Large intestine (tissue), 12 donors: ENCODE measurements at places on chromosomes 7 and 10. TPM values are rescaled to one million over a fixed set of nuclear protein-coding genes. Genes with fewer than 3 reads are reported as not detected.

GRCh38 chr7:148700661-148701064 lies 2.0 kb downstream of the CUL1 start:
- DNase-seq, result no peak
- no peaks in the 10 kb centered on the region for H3K27me3 ChIP-seq
- H3K4me3 ChIP-seq, result peak overlapping the region; percentile 87
- H3K4me1 ChIP-seq, result peaks cover 5% of the 10 kb centered on the region

- H3K4me1 ChIP-seq, result no peaks in the 10 kb centered on the region
- no peaks in the 10 kb centered on the region for H3K36me3 ChIP-seq
- H3K27ac ChIP-seq, result no peak overlapping the region
- H3K27me3 ChIP-seq, result peaks cover 60% of the 10 kb centered on the region
- no peak overlapping the region for H3K4me3 ChIP-seq
- peak; percentile 41 for DNase-seq
Measured at GRCh38 chr10:99551158-99551557, 18.4 kb downstream of the NKX2-3 start.

DNA sequence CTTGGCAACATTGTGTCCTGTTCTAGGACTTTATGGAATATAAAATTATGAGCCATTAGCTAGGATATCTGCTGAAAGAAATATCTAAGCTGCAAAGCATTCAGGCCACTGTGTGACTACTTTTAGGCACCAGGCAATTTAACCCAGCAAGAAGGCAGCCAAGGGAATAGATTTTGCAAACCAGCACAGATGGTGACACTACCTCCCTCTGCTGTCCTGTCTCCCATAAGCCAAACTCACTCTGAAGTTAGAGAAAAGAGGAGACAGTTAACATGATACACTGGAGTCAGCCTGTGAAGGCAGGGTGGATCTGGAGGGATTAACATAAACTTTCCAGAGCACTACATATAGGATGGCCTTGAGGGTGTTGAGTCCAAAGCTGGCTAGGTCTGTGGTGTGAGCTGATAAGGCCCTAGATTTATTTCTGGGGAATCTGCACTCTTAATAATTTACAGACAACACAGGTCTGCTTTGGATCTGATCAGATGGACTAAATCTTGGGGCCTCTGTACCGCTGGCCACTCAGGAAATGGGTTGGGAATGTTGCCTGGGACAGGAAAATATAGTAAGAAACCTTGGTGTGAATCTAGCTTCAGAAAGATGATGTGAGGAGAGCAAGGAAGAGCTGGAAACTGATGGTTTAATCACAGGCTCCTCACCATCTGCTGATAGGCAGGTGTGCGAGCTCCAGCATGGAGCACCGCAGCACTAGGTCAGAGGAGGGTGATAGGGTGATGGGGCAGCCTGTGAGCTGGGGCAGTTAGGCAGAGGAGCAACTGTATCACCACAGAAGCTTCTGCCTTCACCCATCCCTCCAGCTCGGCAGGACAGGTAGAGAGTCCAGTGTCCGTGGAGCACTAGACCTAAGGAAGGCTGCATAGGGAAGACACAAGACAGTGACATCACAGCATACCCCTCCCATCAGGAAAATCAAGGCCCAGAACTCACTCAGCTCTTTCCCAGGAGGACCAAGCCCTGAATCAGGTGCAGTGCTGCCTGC lies 229.9 kb upstream of the PRSS1 start:
- no peak for DNase-seq
- H3K27me3 ChIP-seq, result no peaks in the 10 kb centered on the region
- no peaks in the 10 kb centered on the region for H3K36me3 ChIP-seq
- H3K4me1 ChIP-seq, result no peaks in the 10 kb centered on the region
- H3K4me3 ChIP-seq, result no peak overlapping the region

DNA sequence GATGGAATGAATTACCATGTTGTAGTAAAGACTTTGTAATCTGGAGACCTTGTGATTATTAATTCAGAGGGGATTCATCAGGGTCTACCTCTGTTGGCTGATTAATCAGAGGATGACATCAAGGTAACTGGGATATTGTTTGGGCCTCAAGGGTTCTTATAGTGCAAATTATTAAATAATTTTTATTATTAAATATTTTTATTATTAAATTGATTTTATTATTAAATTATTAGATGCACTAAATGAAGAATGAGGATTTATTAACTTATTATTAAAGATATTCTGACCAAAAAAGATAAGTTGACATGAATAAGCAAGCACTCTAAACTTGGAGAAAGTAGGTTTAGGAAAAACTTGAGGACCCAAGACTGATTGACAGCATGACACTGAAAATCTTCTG lies 661.7 kb downstream of the NRG3 start:
- no peak for DNase-seq
- no peak overlapping the region for H3K27ac ChIP-seq
- no peak overlapping the region for H3K4me3 ChIP-seq

GRCh38 chr7:150988230-150989226 lies 2.3 kb upstream of the NOS3 start:
- peak overlapping the region; percentile 24 for H3K27ac ChIP-seq
- peak; percentile 58 for DNase-seq
- no peaks in the 10 kb centered on the region for H3K36me3 ChIP-seq

DNA sequence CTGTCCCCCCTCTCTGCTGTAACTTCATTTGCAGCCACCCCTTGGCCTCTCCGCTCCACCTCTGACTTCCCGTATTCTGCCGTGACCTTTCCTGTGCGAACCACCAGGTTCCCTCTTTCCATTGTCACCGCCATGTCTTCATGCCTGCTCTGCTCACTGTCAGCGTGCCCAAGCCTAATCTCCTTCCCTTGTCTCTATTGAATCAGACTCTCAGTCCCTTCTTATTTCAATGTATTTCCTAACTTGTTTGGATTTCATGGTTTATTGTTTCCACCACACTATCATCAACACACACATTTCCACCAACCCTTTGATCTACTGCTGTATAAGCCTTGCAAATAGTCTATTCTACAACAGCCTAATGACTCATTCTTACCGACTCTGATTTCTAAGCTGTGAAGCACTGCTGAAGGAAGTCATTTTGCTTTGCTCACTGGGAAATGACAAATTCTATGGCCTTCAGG lies 30.0 kb upstream of the INHBA start:
- no peak for DNase-seq
- no peak overlapping the region for H3K27ac ChIP-seq
- H3K4me3 ChIP-seq, result no peak overlapping the region
- no peaks in the 10 kb centered on the region for H3K36me3 ChIP-seq
- H3K4me1 ChIP-seq, result no peaks in the 10 kb centered on the region

GRCh38 chr10:102621443-102622325 lies 22.6 kb upstream of the TRIM8 start:
- H3K4me1 ChIP-seq, result peaks cover 30% of the 10 kb centered on the region
- no peaks in the 10 kb centered on the region for H3K27me3 ChIP-seq
- H3K36me3 ChIP-seq, result peaks cover 29% of the 10 kb centered on the region
- H3K27ac ChIP-seq, result no peak overlapping the region
- H3K4me3 ChIP-seq, result no peak overlapping the region

- H3K36me3 ChIP-seq, result peaks cover 8% of the 10 kb centered on the region
- H3K27me3 ChIP-seq, result no peaks in the 10 kb centered on the region
- H3K4me1 ChIP-seq, result no peaks in the 10 kb centered on the region
- no peak overlapping the region for H3K4me3 ChIP-seq
Measured at GRCh38 chr7:8035647-8036518, 67.3 kb downstream of the GLCCI1 start.

DNA sequence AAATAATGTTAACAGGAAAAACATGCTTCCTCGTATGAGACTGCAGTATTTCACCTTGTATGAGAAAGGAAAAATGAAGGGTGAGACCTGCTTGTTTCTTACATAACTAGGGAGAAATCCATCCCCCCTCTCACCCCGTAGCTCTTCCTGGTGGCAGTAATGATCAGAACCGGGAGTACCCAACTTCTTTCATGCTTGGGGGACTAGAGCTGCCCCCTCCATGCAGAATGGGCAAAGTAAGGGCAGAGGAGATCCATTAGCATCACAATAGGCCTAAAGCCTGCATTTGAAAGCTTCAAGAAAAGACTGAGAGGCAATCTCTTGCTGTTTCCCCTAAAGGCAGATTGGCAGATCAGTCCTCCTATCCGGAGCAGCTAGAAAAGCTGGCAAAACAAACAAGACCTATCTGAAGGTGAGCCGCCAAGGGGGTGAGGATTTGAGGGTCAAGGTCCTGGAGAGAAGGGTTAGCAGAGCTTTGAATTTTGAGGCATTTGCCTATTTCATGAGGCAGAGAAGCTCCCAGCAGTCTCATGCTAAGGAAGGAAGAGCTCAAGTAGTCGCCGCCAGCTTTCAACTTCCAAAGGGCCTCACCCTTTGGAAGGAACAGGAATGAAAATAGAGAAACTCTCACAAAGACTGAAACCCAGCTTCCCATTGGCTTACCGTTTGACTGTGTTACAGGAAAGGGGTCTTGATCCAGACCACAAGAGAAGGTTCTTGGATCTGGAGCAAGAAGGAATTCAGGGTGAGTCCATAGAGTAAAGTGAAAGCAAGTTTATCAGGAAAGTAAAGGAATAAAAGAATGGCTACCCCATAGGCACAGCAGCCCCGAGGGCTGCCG lies 36.2 kb downstream of the BAG3 start:
- no peaks in the 10 kb centered on the region for H3K27me3 ChIP-seq
- H3K27ac ChIP-seq, result peak overlapping the region; percentile 62
- peak; percentile 54 for DNase-seq
- no peaks in the 10 kb centered on the region for H3K36me3 ChIP-seq
- no peak overlapping the region for H3K4me3 ChIP-seq
- H3K4me1 ChIP-seq, result peaks cover 13% of the 10 kb centered on the region

The SEMA4G gene
- 121 TPM for polyA plus RNA-seq

The NUTM2D gene
- 3.8 TPM for polyA plus RNA-seq
